EL (cell line): ENCODE measurements at places on chromosomes 2 and 18.
A peak's percentile ranks its signal among the peaks of the same experiment; 100 is the strongest.

DNA sequence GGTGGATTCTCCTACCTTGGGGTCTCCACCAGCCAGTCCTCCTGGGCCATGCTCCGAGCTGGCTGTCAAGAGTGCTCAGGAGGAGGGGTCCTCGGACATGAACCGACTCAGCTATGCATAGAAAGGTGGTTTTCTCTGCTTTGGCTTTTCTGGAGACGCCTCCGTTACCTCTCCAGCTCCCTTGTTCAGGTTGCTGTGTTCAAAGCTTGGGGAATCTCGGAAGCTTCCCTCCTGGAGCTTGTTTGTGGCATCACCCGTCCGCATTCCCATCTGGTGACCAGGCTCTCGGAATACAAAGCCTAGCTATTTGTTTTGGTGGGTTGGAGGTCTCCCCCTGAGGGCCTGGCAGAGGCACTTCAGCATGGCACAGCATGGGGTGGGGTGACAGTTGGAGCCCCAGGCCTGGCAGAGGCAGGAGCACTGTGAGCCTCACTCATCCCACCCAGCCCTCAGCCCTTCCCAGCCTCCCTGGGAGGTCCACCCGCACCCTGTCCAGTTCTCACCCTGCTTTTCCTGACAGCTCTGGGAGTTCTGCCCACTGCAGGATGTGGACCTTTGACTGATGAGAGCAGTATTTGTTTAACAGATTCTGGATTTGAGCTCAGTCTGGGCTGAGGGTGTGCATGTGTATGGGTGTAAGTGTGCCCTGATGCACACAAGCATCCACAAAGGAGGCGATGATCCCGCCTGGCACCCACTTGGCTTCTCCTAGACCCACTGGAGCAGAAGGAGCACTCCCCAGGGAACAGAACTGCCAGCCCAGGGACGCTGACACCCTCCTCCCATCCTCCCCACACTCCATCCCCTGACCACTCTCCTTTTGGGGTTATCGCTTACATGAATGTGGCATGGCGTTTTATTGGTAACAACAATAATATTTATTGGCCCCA, 107.3 kb upstream of the HS6ST1 start:
- peak; percentile 51 for DNase-seq

DNA sequence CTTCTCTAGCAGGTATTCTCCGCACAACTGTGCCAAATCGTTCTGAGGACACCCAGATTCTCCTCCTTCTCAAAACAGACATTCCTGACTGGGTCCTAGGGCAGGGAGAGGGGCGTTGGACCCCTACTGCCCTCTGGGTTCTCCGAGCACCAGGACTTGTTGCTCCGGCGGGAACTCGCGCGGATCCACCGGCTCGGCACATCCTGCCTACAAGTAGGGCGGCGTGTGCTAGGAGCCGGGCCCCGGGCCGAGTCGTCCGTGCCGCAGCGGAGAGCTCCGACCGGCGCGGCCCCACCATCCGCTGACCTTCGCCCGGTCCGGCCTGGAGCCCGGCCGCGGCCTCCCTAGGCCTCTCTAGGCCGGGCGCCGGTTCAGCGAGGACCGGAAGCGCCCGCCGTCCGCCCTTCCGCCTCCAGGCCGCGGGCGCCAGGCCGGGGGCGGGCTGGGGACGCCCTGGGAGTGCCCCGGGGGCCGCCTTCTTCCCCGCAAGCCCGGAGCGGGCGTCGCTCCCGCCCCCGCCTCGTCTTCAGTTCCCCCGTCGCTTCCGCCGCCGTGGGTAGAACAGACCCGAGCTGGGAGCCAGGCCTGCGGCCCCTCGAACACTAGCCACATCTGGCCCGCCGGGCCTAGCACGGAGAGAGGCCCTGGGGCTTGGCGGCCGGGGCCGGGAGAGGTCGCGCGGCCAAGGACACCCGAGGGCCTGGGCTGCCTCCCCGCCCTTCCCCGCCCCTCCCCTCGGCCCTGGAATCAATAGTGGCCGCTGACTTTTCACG, 7.6 kb upstream of the ONECUT2 start:
- DNase-seq = no peak

DNA sequence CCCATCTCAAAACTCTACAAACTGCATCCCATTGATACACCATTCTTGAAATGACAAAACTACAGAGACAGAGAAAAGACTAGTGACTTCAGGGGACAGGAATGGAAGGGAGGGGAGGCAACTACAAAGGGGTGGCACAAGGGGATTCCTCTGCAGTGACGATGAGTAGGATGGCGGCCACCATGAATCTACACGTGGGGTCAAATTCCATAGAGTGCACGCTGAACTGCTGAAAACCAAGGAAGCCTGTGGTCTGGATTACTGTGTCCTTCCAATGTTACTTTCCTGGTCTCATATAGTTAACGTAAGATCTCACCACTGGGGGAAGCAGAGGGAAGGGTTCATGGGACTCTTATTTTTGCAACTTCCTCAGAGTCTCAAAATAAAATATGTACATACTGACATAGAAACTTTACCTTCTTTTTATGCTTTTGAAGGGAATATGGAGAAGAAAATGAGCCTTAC, 23.6 kb downstream of the COX7A2L start:
- no peak for DNase-seq

- DNase-seq = no peak
Measured at GRCh38 chr2:233553366-233553765, 13.2 kb downstream of the USP40 start.

DNA sequence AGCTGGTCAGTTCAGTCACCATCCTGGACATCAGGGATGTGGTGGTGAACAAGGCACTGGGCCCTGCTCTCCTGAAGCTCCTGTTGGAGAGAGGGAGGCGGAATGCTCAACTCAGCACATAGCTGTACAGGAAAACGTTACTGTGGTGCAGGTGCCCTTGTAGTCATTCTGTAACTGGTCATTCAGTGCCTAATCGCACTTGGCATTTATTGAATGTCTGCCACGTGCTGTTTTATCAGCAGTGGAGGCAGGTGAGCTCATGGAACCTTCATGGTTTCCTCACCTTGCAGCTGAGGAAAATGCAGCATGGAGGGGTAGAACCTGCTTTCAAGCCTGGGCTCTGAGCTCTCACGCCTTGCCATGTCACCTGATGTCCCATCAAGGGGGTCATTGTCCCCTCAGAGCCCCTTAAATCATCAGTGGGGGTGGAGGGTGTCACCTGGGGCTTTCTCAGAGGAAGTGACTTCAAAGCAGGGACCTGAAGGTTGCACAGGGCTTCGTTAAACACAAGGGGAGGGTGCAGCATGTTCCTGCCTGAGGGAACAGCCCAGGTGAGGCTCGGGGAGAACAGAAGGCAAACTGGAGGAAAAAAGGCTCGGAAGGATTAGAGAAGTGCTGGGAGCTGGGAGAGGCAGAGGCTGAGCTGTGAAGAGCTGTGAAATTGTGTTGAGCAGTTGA, 56.0 kb upstream of the RPL31 start:
- DNase-seq = no peak

- DNase-seq = peak; percentile 9
Measured at GRCh38 chr2:32485399-32485798, 128.6 kb downstream of the BIRC6 start.

DNA sequence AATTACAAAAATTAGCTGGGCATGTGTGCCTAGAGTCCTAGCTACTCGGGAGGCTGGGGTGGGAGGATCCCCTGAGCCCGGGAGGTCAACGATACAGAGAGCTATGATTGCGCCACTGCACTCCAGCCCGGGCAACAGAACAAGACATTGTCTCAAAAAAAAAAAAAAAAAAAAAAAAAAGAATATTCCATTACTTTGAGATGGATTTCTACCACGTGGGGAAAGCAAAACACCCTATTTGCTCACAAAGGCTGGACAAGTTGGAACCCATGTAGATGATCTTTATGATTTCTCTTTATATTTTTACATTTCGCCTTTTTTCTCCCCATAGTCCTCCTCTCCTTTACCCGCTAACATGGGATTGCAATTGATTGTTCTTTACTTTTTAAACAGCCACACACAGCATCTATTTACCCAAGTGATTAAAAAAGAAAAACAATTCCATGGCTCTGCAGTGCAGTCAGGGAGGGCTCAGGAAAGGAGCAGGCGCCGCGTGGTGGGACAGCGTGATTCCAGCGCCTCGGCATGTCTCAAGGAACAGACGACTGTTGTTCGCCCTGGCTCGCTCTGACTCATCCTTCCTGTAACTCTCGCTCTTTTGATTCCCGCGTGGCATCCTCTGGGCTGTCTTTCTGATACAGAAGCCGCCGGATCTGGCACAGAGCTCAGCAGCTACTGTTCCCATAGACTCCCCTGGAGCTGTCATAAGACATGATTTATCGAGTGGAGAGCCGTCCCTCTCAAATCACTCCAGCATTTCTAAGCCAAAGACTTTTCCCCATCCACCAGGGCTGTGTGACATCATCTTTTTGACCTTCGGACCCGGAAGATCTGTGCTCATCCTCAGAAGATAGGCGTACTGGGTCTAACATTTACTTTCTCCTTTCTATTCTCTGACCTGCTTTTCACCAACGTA, 230.4 kb upstream of the AGAP1 start:
- peak; percentile 80 for DNase-seq

DNA sequence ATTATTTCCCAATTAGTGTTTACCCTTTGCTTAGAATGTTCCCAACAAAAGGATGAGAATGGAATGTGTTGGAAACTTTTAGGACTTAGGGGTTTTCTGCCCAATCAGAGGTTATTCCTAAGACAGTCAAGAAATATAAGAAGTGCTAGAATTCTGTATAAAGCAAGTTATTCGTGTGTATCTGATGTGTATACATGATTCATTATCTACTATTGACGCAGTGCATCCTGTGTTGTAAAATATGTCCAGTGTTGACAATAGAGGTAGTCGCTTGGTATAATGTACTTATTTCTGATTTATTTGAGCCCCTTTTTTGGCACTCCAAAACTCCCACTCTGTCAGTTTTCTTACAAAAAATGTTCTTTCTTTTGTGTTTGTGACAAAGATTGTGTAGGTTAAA, 881 bp downstream of the PIKFYVE start:
- peak; percentile 9 for DNase-seq

- no peak for DNase-seq
Measured at GRCh38 chr2:102677244-102678215, 58.2 kb downstream of the SLC9A2 start.

GRCh38 chr2:101057051-101057933, 55.2 kb downstream of the RPL31 start:
- no peak for DNase-seq

- no peak for DNase-seq
Measured at GRCh38 chr2:222504191-222504590, 79.8 kb downstream of the SGPP2 start.

- DNase-seq = no peak
Measured at GRCh38 chr2:54041135-54041534, 70.3 kb upstream of the PSME4 start.

DNA sequence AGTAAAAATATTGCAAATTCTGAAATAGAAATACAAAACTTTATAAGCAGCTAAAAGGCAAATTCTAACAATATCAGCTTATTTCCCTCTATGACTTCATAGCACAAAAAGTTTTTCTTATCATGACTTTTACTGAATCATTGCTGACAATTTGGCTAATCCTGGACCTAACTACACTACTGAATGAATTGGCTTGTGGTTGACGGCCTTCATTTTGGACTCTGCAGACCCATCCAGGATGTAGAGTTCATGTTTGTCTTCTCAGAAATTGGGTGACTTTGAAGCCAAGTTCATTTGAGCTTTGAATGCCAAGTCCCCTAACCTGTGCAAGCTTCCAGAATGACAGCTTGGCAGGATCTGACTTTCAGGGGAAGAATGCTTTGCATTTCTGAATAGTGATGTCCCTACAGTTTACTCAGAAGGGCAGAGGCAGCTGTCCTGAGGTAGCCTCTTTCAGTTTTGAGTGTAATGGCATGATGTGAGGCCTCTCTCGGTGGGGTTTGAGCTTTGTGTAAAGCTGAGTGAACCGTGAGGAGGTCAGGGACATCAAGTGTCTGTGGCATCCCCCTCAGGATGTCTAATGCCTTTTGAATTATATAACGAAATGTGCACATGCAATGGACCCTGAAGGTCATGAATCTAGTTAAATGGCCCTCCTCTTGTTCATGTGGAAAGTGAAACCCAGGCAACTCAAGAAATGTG, 48.0 kb downstream of the EFEMP1 start:
- peak; percentile 52 for DNase-seq

- no peak for DNase-seq
Measured at GRCh38 chr2:207775473-207775872, 5.8 kb upstream of the FZD5 start.

DNA sequence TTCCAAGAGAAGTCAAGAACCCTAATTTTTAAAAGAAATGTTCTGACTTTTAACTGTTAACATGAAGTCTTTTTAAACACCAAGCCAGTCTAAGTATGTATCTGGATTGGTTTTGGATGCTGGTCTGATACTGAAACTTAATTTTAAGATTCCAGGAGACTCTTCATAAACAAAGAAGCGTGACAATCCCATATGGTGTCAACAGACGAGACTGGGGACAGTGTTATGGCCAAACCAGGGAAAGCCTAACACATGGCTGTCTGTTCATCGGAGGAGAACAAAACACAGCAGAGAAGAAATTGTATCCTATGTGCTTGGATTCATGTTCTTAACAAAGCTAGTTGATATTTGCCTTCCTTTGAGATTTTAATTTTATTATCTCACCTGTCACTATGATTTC, 80.5 kb upstream of the UPP2 start:
- DNase-seq = no peak
